ENCODE measurements at places on chromosomes 4 and X. TPM values are rescaled to one million over a fixed set of nuclear protein-coding genes. Genes with fewer than 3 reads are reported as not detected.
A peak's percentile ranks its signal among the peaks of the same experiment; 100 is the strongest.

- H3K4me3 ChIP-seq: no peak overlapping the region
- no peaks in the 10 kb centered on the region for H3K4me1 ChIP-seq
- no peaks in the 10 kb centered on the region for H3K36me3 ChIP-seq
- peaks cover 6% of the 10 kb centered on the region for H3K27me3 ChIP-seq
- no peak overlapping the region for H3K27ac ChIP-seq
- no peak for DNase-seq
These were observed 330.0 kb downstream of the HNRNPD start for GRCh38 chr4:82043809-82044137.

FRAS1 gene
- 1.8 TPM for total RNA-seq

- no peaks in the 10 kb centered on the region for H3K4me1 ChIP-seq
- DNase-seq: no peak
- no peaks in the 10 kb centered on the region for H3K27me3 ChIP-seq
- peak overlapping the region; percentile 47 for H3K27ac ChIP-seq
- no peaks in the 10 kb centered on the region for H3K36me3 ChIP-seq
- H3K4me3 ChIP-seq: peak overlapping the region; percentile 77
These were observed 683 bp downstream of the EBP start for GRCh38 chrX:48522291-48522690.

TAF7L gene
- 0.33 TPM for total RNA-seq

Data from fibroblast of lung (primary cell).